ENCODE measurements at places on chromosomes 7 and 10.

GRCh38 chr7:136502162-136502561, 366.3 kb upstream of the CHRM2 start:
- no peak for DNase-seq

- DNase-seq = no peak
These were observed 48.1 kb downstream of the WIPF3 start for GRCh38 chr7:29854257-29854938.

DNA sequence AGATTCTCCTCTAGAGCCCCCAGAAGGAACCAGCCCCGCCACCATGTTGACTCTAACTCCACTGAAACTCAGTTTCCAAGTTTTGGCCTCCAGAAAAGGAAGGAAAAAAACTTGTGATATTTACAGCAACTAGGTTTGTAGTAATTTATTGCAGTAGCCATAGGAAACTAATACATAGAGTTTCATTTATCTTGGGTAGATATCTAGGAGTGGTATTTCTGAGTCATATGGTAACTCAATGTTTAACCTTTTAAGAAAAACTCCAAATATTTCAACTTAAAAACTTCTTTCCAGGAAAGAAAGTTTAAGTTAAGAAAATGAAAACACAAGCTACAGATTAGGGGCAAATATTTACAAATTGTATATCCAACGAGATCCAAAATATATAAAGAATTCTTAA, 576.7 kb downstream of the KCNMA1 start:
- no peak for DNase-seq

DNA sequence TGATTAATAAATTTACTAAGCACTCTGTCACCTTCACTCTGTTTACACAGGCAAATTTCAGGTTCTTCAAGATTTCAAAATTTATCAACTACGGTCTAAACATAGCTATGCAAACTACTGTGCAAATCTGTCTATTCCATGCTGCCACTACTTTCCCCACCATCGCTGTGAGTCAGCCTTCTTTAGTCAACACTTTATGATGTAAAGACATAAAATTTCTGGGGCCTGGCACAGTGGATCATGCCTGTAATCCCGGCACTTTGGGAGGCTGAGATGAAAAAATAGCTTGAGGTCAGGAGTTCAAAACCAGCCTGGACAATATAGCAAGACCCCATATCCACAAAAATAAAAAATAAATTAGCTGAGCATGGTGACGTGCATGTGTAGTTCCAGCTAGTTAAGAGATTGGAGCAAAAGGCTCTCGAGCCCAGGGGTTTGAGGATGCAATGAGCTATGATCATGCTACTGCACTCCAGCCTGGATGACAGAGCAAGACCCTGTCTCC, 42.6 kb downstream of the CNOT4 start:
- DNase-seq = no peak

GRCh38 chr10:19488592-19489280, 327.5 kb upstream of the PLXDC2 start:
- DNase-seq = no peak

- DNase-seq = no peak
These were observed 110.6 kb downstream of the BTRC start for GRCh38 chr10:101464599-101464998.

DNA sequence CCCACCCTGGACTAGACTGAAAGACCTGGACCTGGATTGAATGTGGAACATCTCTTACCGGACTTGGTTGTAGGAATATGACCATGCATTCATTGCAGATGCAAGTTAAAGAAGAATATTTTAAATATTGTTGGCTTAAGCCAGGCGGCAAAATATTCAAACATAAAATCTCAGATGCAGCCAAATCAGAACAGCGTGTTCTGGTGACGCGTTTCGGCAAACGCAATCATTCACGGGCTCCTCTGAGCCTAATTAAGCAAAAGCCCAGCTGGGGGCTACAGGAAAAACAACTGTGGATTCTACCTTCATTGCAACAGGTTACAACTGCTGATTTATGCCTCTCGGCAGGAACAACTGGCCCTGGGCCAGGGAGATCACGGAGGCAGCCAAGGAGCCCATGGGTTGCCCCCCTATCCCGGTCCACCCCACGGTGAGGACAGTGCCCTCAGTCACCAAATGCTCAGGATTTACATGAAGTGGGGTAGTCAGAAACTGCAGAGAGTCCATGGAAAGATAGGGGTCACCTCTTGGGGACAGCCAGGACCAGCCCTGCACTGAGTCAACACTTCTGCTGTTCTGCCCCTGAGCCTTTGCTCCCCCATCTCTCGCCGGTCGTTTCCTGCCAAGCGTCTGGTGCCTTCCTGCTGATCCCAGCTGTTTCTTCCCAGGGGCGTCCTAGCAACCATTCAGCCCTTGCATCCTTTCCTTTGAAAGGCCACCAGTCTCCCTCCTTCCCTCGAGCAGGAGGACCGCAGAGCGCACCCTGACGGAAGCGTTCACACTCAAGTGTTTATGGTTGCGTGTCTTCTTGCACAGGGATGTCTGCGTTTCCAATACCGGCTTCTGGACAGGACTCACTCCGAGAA, 64.4 kb upstream of the SFMBT2 start:
- DNase-seq = no peak

GRCh38 chr7:30888747-30889146, 22.9 kb upstream of the AQP1 start:
- DNase-seq = no peak

GRCh38 chr7:2109936-2110609, 122.7 kb downstream of the MAD1L1 start:
- peak; percentile 70 for DNase-seq

DNA sequence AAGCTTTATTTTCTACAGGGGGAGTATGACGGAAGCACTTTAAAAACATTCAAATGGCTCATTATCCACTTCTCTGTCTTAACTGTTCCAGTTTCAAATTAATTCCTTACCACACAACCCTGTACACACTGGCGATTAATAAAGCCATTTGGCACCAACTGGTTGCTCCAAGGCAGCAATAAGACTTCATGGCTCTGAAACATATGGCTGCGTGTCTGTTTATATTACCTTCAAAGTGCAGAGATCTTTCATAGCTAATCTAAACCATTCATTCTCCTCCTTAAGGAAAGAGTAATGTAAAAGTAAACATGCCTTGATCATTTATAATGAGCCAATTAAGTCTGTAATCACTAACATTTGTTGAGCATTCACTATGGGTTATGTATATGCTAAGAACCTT, 325.7 kb downstream of the PARD3 start:
- no peak for DNase-seq

DNA sequence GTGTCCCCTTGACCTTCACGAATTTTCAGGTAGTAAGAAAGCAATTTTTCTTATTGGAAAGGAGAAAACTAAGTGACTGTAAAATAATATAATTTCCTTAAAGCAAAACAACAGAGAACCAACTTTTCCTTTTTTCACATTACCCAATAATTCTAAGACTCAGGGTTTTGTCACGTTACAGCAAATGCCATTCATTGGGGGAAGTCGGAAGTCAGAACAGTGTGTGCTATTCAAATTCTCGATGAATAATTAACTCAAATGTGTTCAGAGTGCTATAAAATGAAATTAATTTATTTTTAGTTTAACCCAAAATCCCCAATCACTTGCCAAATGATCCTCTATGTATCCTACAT, 40.0 kb downstream of the DIP2C start:
- no peak for DNase-seq

- DNase-seq = no peak
These were observed 66.9 kb upstream of the ADAM12 start for GRCh38 chr10:126455036-126455765.

DNA sequence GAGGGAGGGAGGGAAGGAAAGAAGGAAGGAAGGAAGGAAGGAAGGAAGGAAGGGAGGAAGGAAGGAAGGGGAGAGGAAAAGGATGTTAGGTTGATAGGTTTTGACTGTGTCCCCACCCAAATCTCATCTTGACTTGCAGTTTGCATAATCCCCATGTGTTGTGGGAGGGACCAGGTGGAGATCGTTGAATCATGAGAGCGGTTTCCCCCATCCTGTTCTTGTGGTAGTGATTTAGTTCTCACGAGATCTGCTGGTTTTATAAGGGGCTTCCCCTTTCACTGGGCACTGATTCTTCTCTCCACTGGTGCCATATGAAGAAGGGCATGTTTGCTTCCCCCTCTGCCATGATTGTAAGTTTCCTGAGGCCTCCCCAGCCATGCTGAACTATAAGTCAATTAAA, 15.1 kb upstream of the NUDCD3 start:
- no peak for DNase-seq

Data from GM13976 (cell line).